ENCODE measurements at places on chromosomes 5 and 9. TPM values are rescaled to one million over a fixed set of nuclear protein-coding genes. Genes with fewer than 3 reads are reported as not detected.

Gene ZNF879
- 2.6 TPM for total RNA-seq

Gene TAF11L6
- not detected for total RNA-seq

Gene CAVIN4
- 0.67 TPM for total RNA-seq

DNA sequence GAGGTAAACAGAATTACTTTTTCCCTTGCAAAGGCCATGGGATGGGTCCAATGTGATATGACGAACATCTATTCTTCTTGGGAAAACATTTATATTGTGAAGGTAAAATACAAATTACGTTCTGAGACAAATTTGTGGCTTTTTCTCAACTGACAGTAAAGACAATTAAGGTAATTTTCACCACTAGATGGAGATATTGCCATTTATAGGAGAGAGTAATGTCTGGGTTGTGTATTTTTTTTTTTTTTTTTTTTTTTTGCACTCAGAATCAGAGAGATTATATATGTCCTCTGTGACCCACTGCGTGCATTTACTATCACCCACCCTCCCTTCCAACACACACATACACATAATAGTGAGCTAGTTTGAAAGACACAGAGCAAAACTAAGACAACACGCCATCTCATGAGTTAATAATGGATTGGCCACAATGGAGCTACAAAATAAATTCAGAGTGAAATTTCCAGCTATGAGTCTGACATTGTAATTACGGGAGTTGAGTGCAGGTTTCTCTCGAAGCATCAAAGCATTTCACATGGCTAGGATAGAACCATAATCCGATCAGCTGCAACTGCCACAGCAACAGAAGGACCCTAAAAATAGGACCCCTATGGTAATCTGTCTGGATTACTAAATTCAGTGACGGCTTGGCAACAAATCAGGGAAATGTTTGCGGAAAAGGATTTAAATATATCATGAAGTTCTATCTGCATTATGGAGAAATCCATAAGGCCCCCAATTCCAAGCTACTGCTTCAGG lies 49.2 kb downstream of the ANXA1 start:
- no peak for DNase-seq

DNA sequence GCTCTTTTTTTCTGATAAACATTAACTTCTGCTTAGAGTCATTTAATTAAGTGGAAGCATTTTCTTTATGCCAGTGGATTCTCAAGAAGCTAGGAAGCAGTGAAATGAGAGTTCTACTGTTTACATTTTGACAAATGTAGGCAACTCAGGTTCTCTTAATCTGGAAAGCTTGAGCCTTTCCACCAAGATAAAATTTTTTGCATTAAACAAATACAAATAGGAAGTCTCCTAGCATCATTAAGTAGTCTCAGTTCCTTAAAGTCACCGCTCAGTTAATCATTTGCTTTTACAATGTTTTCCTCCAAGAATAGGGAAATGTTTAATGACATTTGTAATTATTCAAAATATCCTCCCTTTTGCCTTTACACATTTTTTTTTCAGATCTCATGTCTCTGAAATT lies 290.4 kb upstream of the PDE4D start:
- no peak for DNase-seq

GRCh38 chr5:178668579-178668978 lies 41.7 kb upstream of the CLK4 start:
- DNase-seq: no peak

DNA sequence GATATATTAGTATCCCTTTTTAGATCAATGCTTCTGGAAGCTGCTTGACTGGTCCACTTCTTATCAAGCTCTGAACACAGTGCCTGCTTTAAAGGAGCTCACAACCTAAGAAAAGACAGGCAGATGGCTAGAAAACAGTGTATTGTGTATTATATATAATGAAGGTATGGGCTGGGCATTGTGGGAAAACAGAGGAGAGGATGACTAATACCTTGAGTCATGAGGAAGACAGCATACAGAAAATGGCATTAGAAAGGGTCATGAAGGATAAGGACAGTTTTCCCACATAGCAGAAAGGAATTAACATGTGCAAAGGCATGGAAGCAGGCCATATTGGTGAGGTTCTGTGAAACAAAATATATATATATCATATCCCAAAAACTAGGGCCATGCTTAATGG lies 309.6 kb downstream of the MLLT3 start:
- DNase-seq: peak; percentile 74

GRCh38 chr9:6703898-6704639 lies 53.7 kb upstream of the KDM4C start:
- peak; percentile 47 for DNase-seq

DNA sequence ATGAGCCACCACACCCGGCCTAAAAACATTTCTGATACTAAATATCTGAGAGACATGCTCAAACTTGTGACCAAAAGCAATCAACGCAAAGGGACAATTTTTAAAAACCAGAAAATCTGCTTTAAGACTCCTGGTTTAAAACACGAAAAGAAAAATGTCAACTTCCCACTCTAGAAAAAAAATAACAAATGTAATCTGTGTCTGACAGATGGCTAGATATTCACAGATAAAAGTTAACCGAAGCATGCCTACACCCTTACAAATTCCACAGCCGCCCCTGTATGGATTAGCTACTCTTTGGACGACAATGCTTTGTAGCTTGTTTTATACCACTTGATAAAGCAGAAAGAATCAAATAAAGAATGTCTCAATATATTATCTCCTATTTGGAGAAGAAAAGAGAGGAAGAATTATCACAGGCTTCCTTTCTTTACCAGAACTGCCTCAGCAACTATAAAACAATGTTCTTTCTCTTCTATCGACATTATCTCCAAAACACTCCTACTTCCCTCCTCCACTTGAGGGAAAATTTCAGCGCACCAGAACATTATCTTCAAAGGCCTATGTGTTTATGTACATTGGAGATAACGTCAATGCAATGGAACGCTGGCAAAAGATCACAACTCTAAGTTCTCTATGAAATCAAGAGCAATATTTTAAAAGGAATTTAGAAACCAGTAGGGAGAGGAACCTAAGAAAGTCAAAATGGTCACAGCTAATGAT lies 26.2 kb downstream of the CEMIP2 start:
- no peak for DNase-seq

All from foreskin keratinocyte (primary cell).